A549 treated with CpdA at 1 μM for 4 hours (cell line): ENCODE measurements at places on chromosomes 7 and 10. TPM values are rescaled to one million over a fixed set of nuclear protein-coding genes. Genes with fewer than 3 reads are reported as not detected.

Gene NRG3
- total RNA-seq: not detected in 5 replicates

Gene MEOX2
- total RNA-seq: not detected in 5 replicates

Gene THSD7A
- 1.4 to 2.5 TPM (median 2.3 TPM) in 5 replicates for total RNA-seq

Gene FOXI2
- total RNA-seq: not detected in 5 replicates

Gene OR2A42
- total RNA-seq: not detected in 5 replicates

Gene FZD8
- total RNA-seq: 5.0 to 9.2 TPM (median 8.6 TPM) in 5 replicates

Gene CALN1
- not detected in 5 replicates for total RNA-seq

Gene FHIP2A
- total RNA-seq: 6.9 to 9.3 TPM (median 8.5 TPM) in 5 replicates

Gene NPC1L1
- total RNA-seq: 0.05 to 0.13 TPM (median 0.06 TPM) in 4 of 5 replicates, not detected in the other

Gene NPSR1
- total RNA-seq: not detected in 5 replicates

Gene EN2
- 0.54 to 1.1 TPM (median 0.93 TPM) in 5 replicates for total RNA-seq

Gene ASIC3
- 7.6 to 12.8 TPM (median 10.2 TPM) in 5 replicates for total RNA-seq

Gene IPMK
- total RNA-seq: 2.0 to 3.0 TPM (median 2.1 TPM) in 5 replicates

Gene AOAH
- 0.05 TPM in 1 of 5 replicates, not detected in the others for total RNA-seq
